ENCODE measurements at places on chromosomes 6 and 20.

DNA sequence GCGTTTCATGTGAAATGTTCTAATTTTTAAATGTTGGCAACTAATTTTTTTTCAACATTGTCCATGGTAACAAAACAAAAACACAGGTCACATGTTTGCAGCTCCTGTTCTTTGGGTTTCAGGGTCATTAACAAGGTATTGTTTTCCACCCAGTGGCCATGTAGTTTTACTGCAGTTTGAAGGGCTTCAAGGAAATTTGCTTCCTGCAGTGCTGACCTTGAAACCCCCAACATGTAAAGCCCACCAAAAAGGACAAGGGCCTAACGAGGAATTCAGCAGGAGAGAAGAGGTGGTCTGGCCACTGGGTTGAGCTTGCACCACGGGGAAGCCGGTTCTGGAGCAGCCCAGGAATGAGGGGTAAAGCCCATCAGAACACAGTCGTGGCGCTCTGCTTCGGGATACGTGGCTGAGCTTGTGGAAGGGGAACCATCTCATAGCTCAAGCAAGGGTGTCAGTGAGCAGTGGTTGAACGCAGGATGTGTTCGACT lies 13.9 kb upstream of the KLHL31 start:
- DNase-seq = no peak

- no peak for DNase-seq
These were observed 17.1 kb downstream of the RALGAPA2 start for GRCh38 chr20:20695250-20695816.

DNA sequence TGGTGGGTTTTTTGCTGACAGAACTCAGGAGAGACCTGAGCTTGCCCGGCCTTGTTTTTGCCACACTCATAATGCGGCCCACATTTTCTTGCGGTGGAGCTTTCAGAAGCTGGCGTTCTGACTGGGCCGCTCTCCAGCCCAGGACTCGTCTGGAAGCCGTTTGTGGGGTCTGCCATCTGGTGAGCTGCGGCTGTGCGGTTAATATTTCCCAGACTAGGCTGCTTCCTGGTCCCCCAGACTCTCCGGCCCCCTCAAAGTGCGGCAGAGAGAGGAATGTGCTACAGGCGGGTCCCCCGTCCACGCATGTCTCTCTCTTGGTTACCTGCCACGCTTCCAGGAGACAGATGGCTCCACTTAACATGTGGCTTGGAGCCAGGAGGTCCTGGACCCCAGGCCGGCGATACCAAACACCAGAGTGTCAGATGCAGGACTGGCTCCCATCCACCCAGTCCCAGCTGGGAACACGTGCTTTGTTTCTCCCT lies 128.9 kb upstream of the PMEPA1 start:
- DNase-seq = no peak

DNA sequence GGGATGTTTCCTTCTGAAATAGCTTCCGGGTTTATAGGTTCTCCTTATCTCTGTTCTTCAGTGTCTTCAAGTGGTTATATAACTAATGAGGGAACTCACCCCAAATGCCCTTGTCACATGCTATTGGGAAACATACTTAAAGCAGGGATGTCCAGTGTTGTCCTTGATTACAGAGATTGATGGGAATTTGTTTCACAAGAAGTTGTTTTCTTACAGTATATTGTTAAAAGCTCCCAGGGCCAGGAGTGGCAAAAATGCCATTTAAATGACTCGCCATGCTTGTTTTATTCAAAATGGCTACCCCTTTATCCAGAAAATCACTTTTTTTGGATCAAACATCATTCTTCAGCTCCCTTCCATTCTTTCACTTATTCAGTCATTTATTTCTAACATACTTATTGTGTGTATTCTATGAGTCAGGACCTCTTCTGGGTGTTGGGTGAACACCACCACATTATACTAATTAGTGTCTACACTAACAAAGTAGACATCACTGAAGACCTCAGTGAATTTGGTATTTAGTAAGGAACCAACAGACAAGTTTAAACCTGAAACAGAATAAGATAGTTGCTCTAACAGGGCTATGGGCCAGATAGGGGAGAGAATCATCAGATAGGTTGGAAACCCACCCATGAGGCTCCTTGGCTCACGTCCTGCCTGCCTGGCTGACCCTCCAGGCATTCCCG lies 791.1 kb downstream of the MAFB start:
- DNase-seq = no peak

- no peak for DNase-seq
These were observed 49.4 kb downstream of the TMC2 start for GRCh38 chr20:2585811-2586210.

GRCh38 chr20:62141043-62141396 lies 2.2 kb downstream of the PSMA7 start:
- DNase-seq = no peak

DNA sequence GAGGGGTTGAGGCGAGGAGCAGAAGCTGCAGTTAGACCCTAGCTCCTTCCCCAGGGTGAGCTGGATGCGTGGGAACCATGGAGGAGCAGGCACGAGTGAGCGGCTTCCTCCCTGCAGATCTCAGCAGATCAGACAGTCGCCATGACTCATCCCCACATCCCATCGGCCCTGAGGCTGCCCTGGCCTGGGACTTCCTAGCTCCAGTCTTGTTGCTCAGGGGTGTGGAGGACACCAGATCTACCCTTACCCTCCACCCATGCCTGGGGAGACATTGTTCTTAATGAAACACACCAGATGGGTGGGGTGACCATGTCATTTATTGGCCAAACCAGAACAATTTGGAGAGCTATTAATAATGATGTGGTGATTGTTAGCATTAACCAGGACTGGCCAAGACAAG lies 36.3 kb upstream of the TGM2 start:
- no peak for DNase-seq
